Esophagus mucosa (tissue), 1 donor: ENCODE measurements at places on chromosomes 1 and 21. TPM values are rescaled to one million over a fixed set of nuclear protein-coding genes. Genes with fewer than 3 reads are reported as not detected.

Gene SELENBP1
- total RNA-seq, result 14.0 TPM

Gene HSD3B2
- total RNA-seq, result 0.32 TPM

Gene ZMPSTE24
- total RNA-seq, result 25.8 TPM

- ATAC-seq, result no peak
Observed at GRCh38 chr1:197903196-197903514, 725 bp downstream of the C1orf53 start.

DNA sequence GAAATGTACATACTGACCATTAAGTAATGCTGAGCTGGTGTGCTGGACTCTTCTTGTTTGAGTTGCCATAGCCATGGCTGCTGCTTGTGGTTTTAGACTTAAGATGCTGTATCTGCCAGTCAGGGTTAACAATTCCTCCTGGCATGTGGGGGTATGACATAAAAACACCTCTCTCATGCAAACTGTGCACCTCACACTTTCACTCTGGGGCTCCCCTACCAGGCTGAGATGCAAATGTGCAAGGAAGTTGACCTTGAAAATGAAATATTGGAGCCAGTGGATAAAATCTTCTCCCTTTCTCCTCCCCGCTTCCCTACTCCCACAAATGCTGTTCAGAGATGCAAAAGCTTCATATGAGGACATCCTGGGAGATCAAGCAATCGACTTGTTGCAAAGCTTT lies 198.8 kb downstream of the FCRL5 start:
- no peak for ATAC-seq

- no peak for ATAC-seq
Observed at GRCh38 chr21:21731626-21732025, 733.4 kb downstream of the NCAM2 start.
